ENCODE measurements at places on chromosomes 6 and 20. TPM values are rescaled to one million over a fixed set of nuclear protein-coding genes. Genes with fewer than 3 reads are reported as not detected.

Gene DYNLT2
- total RNA-seq: 3.4 TPM

DNA sequence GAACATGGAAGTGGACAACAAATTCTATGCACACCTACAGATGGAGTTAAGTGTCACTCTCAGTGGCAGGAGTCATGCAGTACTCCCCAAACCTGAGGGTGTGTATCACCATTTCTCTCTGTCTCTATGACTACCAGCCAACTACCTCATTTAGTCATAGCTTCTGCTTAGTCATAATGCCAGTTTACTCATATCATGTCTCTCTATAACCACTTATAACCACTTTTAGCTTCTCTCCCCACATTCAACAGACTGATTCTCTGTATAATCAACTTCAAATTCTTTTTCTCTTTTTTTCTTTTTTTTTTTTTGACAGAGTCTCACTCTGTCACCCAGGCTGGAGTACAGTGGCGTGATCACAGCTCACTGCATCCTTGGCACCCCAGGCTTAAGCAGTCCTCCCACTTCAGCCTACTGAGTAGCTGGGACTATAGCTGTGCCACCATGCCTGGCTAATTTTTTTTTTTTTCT lies 13.8 kb upstream of the GTF3C6 start:
- ATAC-seq: peak; percentile 97

Gene ENPP5
- total RNA-seq: 1.4 TPM

DNA sequence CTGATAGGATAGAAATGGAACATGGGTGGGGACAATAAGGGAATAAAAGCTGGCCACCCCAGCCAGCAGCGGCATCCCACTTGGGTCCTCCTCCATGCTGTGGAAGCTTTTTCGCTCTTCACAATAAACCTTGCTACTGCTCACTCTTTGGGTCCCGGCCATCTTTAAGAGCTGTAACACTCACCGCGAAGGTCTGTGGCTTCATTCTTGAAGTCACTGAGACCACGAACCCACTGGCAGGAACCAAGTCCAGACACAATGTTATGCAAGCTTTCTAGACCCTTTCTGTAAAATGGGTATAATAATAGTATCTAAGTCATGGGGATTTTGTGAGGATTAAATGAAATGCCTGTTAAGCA lies 48.9 kb upstream of the EZR start:
- no peak for ATAC-seq

GRCh38 chr6:11188161-11188915 lies 44.1 kb downstream of the NEDD9 start:
- ATAC-seq: peak; percentile 57

DNA sequence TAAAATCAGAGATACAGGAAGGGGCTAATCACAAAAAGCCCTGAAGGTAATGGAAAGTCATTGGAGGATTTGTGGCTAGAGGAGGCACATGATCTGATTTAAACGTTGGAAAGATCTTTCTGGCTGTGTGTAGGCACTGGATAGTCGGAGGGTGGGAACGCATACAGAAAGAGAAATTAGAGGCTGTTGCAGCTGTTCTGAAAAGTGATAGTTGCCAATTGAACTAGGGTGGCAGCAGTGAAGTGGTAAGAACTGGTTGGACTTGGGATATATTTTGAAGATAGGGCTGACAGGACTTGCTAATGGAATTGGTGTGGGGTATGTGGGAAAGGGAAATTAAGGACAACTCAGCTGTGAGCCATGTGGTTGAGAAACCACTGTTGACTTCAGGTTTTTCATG lies 223.6 kb downstream of the OGFRL1 start:
- ATAC-seq: no peak

Gene DDO
- total RNA-seq: 1.5 TPM

GRCh38 chr6:156771047-156771446 lies 6.1 kb upstream of the ARID1B start:
- peak; percentile 48 for ATAC-seq

Gene LRRC1
- 9.9 TPM for total RNA-seq

DNA sequence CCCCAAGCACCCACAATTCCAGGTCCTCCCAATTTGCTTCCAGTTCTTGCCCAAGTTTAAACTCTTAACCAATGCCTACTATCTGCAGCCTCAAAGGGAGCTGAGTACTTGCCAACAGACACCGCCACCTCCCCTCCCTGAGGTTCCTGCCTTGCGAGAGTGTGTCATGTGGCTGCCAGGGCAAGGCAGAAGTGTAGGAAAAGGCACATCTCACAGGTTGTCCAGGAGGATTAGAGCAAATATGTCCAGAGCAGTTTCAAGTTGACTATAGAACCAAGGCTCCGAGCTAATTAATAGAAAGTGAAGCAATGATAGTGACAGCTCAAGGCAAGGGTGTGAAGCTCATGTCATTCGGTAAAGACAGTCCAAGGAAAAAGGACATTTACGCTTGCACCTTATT lies 127.8 kb downstream of the ATXN1 start:
- no peak for ATAC-seq

Gene FOXS1
- 0.96 TPM for total RNA-seq

GRCh38 chr6:136155191-136155590 lies 94.9 kb downstream of the MTFR2 start:
- no peak for ATAC-seq

DNA sequence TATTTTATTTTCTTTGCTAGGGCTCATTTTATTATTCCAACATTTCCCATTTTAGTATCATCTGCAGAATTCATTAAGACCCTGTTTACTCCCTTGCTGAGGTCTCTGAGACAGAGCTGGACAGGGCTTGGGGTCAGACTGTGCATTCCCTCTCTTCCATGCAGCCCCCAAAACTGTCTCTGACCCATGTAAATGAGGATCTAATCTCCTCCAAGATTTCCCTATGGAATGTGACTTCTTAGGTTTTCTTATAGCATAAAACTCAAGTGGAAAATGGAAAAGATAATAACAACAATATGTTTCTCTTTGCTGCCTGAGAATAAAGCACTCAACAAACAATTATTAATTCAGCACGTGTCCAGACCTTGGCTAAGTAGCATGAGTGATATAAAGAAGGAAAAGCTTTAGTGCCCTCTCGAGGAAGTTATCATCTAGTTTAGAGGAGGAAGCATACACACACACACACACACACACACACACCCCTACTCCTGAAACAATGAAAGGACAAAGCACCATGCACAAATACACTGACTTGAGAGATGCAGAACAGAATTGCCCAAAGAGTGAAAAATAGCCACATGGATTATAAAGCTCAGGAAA lies 815.5 kb downstream of the BCKDHB start:
- ATAC-seq: no peak

Gene PRL
- total RNA-seq: not detected

DNA sequence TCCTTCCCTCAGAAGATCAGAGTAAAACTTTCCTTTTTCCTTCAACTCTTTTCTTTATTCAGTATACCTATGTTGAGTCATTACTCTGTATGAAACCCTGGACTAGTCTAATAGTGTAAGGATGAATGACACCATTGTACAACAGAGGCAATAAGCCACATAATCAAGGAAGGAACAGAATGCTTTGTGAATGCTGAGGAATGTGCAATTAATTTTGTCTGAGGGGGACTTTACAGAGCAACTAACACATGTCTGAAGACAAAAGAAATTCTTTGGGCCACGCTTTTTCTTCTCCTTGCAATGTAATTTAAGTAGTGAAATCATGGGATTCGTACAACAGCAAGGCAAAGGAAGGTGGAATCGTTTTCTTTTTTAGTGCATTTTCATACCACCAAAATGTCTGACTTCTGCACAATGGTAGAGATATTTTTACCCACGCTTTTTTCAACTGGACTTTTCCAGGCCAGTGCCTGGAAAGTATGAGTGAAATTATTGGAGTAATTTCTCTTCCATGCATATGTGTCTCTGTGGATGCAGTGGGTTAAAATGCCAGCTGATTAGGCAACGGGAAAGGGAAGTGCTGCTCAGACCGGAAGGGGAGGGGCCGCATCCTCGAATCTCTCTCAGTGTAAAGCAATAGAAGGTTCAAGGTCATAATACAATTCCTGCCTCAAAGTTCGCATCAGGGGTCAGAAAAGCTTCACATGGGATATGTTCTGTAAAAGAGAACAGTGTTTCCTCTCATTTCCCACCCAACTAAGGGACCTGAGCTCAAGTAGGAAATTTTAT lies 89.9 kb upstream of the MTHFD1L start:
- peak; percentile 86 for ATAC-seq

Gene GTSF1L
- total RNA-seq: not detected

- ATAC-seq: peak; percentile 58
Observed at GRCh38 chr6:29994826-29995225, 52.5 kb downstream of the HLA-A start.

Gene CALHM4
- not detected for total RNA-seq

Gene PM20D2
- total RNA-seq: 1.9 TPM

GRCh38 chr6:82987951-82988350 lies 77.7 kb downstream of the UBE3D start:
- ATAC-seq: no peak

Gene GUCA1A
- total RNA-seq: not detected

Gene AKAP12
- 76.2 TPM for total RNA-seq

- peak; percentile 96 for ATAC-seq
Observed at GRCh38 chr6:140174524-140174923, 800.1 kb upstream of the CITED2 start.

DNA sequence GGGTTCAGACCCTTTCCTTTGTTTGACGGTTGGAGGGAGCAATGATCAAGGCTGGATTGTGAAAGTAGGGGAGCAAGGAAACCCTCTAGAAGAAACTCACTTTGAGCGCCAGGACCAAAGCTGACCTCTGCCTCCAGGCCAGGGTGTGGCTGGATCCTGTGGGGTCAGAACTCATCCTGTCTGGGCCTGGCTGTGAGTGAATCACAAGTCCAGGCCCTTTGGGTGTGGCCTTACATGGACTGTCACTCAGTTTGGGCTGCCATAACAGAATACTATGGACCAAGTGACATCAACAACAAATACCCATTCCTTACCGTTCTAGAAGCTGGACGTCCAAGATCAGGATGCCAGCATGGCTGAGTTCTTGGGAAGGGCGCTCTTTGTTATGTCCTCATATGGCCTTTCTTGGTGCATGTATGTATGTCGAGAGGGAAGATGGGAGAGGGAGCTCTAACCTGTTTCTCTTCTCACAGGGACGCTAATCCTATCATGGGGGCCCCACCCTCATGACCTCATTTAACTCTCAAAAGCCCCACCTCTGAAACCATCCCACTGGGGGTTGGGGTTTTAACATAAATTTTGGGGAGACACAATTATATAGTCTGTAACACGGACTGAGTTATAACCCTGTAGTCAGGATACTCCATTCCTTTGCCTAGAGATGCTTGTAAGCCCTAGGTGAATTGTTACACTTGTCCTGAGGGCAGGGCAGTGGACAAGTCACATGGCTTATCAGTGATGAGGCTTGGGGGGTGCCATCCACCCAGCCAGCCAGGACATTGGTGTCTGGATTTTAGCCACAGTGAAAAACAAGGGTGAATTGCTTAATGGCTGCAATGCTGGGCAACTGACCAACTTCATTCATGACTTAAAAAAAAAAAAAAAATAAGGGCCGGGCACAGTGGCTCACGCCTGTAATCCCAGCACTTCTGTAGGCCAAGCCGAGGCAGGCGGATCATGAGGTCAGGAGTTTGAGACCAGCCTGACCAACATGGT lies 80.0 kb downstream of the TRMT11 start:
- ATAC-seq: no peak

- no peak for ATAC-seq
Observed at GRCh38 chr6:113819169-113819830, 37.8 kb upstream of the MARCKS start.

Gene DEFB132
- total RNA-seq: not detected

Gene MMS22L
- total RNA-seq: 2.9 TPM

Gene PPIL4
- 53.6 TPM for total RNA-seq

Gene HACE1
- total RNA-seq: 12.6 TPM

All from motor neuron (in vitro differentiated cells).